ENCODE measurements at places on chromosomes 6 and 20.

GRCh38 chr6:169171951-169172350, 81.7 kb downstream of the THBS2 start:
- peak; percentile 48 for DNase-seq

- peak; percentile 72 for DNase-seq
Observed at GRCh38 chr20:53883098-53883911, 187.1 kb downstream of the BCAS1 start.

DNA sequence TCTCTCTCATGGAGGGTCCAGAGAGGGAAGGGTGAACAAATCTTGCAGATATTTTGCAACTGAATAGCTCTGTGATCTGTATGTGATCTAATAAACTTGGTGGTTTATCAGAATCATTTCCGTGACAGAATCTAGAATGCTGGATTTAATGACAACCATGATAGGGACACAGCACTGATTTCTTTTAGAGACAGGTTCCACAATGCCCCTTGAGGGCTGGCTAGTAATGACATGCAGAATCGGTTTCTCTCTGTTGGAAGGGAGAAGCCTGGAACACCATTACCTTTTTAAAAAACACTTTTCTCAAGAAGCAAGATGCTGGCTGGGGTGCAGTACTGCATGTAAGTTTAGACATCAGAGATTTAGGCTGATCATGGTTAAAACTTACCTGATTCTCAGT, 313.4 kb downstream of the CDH26 start:
- DNase-seq: no peak

DNA sequence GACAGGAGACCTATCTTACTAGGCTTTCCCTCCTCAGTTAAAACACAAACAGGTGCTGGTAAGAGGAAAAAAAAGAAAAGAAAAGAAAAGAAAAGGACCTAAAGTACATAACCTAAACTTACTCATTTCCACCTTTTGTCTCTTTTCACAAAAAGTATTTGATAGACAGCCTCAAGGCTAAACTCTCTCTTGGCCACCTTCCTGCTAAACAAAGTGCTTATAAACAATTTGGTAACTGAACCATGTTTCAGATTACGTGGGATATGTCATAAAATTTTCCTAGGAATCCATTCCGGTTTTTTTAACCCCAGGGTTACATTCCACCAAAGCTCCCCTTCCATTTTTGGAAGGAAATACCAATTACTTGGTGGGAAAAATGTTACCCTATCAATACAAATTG, 109.0 kb downstream of the PRND start:
- no peak for DNase-seq

DNA sequence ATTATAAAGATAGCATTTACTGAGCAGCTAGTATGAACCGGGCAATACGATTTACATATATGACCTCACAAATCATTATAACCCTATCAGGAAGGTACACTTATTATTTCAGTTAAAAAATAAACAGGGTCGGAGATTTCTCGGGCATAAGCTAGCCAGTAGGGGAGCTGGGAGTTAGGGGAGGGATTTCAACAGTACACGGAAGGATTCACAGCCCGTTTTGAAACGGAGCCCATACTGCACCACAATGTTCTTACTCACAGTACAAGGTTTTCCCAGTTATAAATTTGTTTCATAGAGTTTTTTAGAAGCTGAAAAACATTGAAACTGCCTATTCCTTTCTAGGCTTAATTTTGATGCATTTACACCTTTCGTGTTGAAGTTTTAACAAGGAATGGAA, 607.1 kb downstream of the HDGFL1 start:
- DNase-seq: no peak
